ENCODE measurements at places on chromosomes 13 and 19.

DNA sequence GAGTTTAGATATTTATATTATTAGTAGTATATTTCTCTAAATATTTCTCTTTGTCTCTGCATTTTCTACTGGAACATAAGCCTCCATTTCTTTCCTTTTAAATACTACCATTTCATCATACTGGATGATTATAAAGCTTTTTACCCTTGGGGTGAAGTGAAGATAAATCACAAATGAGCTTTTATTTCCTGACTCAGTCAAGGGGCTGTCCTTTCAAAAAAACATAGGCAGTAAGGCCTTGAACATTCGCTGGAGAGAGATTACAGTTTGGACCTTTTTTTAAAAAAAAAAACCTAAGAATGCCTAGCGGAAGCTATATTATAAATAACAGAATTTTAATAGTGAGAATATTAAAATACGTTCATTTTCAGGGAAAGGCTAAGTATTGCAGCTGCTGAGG is 268.8 kb upstream of the PCDH9 start:
- no peak for DNase-seq

- DNase-seq: no peak
These were observed 94.1 kb upstream of the SLC7A1 start for GRCh38 chr13:29689548-29689947.

DNA sequence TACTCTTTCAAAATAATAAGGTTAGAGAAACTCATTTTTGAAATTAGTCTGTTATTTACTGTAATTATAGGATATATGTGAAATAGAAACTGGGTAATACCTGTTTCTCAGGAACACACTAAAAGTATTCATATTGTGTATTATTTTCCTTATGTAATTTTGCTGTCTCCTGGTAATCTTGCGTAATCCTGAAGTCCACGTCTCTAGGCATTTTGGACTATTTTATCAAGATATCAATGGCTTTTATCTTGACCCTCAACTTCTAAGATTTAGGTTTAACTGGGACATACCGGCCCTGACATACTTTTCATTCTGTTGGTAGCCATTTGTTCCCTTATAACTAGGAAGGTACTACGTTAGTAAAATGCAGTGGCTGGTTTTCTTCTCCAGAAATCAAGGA is 80.3 kb downstream of the PAN3 start:
- DNase-seq: no peak

- no peak for DNase-seq
These were observed 532.4 kb downstream of the SLITRK6 start for GRCh38 chr13:85266771-85267170.

DNA sequence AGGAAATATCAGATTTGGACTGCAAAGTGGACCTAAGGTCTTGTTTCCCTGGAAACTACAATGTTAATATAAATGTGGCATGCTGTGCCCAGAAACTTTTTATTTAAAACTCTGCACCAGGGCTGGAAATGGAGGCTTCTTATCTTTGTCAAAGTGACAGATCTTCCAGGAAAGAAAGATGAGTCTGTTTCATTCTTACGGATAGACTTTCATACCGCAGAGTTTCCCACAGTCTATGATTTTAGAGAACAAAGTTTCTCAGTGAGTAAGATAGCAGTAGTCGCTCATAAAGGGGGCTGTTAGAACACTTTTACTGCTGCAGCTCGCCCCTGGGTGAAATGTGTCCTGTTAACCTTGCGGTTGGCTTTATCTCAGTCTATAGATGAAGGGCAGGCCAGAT is 6.7 kb downstream of the CLEC11A start:
- DNase-seq: no peak

DNA sequence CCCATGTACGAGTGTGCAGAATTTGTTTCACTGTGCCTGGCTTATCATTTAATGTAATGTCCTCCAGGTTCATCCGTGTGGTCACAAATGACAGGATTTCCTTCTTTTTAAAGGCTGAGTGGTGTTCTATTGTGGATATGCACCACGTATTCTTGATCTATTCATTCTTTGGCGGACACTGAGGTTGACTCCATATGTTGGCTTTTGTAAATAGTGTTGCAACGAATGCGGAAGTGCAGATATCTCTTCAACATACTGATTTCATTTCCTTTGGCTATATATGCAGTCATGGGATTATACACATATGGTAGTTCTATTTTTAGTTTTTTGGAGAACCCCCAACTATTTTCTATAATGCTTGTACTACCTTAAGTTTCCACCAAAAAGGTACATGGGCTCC is 13.0 kb downstream of the OR7A5 start:
- DNase-seq: no peak

DNA sequence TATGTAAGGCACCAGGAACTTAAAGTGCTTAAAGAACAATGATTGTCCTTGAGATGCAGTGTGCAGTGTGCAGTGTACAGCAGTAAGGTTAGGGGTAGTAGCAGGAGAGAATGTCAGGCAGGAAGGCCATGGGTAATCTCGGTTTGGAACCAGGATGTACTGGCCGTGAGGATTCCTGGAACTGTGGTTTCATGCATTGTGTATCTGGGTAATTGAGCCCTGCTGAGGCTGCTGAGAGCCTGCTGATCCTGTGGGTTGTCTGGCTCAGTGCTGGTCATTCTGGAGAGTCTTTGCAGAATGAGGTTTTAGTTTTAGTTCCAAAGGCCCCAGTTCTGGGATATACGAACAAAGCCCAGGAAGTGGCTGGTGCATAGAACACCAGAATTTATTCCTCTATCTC is 71.0 kb downstream of the ZNF568 start:
- no peak for DNase-seq

GRCh38 chr13:46229251-46229650 is 17.5 kb downstream of the LRRC63 start:
- DNase-seq: no peak

DNA sequence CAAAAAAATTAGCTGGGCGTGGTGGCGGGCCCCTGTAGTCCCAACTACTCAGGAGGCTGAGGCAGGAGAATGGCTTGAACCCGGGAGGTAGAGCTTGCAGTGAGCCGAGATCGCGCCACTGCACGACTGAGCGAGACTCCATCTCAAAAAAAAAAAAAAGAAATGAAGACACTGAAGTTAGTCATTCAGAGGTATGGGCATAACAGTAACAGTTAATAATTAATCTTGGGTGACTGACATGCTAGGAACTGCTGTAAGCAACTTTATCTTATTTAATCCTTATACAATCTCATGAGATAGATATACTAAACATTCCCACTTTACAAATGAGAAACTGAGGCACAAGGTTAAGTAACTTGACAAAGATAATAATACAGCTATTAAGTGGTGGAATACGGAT is 4.9 kb downstream of the SKA3 start:
- DNase-seq: no peak

DNA sequence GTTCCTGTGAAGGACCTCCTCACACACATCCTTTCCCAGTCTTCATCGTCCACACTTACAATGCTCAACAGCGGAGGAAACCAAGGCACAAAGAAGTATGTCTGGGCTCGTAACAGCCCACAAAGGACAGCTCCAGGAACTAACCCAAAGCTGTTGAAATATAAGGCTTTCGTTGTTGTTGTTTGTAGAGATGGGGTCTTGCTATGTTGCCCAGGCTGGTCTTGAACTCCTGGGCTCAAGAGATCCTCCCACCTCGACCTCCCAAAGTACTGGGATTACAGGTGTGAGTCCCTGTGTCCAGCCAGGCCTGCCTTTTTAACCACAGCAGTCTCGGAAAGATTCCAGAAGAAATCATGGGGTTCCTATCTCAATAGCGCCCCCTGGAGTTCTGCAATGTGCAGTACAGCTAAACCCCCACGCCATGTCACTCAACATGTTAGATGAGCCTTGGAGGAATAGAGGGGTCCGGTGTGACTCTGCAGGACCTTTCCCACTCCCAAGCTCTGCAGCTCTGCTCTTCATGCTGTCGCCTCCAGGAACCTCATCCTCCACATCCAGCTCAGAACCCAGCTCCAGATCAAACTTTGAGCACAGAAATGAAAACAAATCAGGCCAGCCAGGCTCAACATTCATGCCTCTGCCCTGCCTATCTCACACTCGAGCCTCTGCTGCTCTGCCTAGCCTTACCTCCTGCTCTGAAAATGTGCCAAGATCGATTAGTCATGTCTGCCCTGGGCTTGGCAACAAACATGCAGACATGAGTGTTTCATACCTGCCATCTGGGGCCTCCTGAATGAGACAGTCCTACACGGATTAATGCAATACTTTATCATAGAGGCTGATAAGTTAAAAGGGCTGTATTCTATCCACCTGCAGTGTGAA is 7.5 kb downstream of the PLA2G4C start:
- DNase-seq: no peak

- DNase-seq: peak; percentile 68
These were observed 60.5 kb downstream of the SERP2 start for GRCh38 chr13:44433863-44434765.

- DNase-seq: peak; percentile 12
These were observed 55.8 kb downstream of the ZNF93 start for GRCh38 chr19:19956434-19957075.

- DNase-seq: peak; percentile 42
These were observed 12.1 kb upstream of the DACH1 start for GRCh38 chr13:71879129-71879535.

DNA sequence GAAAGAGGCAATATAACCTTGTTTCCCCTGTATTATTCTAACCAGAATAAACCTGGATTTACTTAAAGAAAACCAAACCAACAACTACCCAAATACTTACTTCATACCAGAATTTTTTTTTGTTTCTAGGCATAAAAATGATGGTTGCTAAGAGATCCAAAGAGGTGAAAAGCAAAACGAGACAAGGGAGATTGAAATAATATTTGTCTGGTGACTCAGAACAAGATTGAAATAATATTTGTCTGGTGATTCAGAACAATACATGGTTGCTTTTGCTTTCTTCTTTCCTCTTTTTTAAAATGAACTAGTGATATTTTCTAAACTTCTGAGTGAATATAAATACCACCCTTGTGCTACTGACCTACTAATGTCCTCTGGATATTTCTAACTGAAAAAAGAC is 592.9 kb downstream of the KCTD12 start:
- no peak for DNase-seq

DNA sequence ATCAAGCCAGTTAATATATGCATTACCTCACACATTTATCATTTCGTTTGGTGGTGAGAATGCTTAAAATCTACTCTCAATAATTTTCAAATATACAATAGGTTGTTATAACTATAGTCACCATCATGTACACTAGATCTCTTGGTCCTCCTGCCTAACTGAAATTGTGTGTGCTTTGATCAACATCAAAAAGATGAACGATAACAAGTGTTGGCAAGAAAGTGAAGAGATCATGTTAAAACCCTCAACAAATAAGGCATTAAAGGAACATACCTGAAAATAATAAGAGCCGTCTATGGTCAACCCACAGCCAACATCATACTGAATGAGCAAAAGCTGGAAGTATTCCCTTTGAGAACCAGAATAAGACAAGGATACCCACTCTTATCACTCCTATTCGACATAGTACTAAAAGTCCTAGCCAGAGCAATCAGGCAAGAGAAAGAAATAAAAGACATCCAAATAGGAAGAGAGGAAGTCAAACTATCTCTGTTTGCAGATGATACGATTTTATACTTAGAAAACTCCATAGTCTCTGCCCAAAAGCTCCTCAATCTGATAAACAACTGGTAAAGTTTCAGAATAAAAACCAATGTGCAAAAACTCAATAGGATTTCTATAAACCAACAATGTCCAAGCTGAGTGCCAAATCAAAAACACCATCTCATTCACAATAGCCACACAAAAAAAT is 27.9 kb upstream of the OR10H1 start:
- DNase-seq: no peak

DNA sequence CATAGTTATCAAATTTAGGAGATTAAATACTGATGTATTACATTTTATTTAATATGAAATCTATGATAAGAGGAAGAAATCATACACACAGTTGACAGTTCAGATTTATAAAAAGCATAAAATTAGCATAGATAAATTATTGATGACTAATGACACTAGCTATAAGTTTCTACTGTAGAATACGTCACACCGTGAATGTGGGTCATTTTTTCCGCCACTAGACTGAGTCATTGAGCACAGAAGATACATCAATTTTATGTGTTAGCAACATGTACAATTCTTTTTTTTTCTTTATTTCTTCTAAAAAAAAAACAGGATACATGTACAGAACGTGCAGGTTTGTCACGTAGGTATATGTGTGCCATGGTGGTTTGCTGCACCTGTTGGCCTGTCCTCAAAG is 22.2 kb downstream of the AP2S1 start:
- DNase-seq: no peak

GRCh38 chr13:96075953-96076543 is 13.9 kb upstream of the HS6ST3 start:
- DNase-seq: no peak

GRCh38 chr13:39038569-39039030 is 344 bp downstream of the NHLRC3 start:
- peak; percentile 45 for DNase-seq

GRCh38 chr19:5943045-5943444 is 29.0 kb downstream of the CAPS start:
- DNase-seq: no peak

- no peak for DNase-seq
These were observed 3.5 kb upstream of the KLHL26 start for GRCh38 chr19:18633321-18633720.

DNA sequence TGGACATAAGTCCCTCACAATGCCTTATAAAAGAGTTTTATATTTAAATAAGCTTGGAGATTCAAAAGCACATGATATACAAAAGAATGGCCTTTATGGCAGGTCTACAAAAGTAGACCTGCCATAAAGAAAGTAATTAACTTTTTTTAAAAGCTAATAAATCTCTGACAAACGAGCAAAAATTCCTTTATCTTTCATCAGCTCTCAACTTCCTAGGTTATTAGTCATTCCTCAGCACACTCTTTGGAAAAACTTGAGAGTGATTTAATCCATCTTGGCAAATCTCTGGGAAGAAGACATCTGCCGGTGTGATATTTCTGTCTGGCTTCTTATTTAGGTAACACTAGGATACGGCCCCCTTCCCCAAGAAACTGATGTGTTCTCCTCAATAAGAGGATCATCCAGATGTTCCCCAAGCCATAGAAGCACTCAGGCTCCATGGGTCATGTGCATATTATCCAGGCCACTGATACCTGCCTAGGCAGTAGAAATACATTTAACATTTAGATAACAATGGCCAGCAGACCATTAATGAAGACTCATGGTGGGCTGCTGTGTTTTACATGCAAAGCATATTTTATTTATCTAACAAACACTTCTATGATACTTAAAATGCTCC is 372.7 kb downstream of the LIG4 start:
- DNase-seq: no peak

GRCh38 chr13:30116379-30116778 is 191.0 kb downstream of the KATNAL1 start:
- DNase-seq: no peak

GRCh38 chr13:59946944-59947343 is 216.8 kb downstream of the DIAPH3 start:
- no peak for DNase-seq
